ENCODE measurements at places on chromosomes 5 and 9.

DNA sequence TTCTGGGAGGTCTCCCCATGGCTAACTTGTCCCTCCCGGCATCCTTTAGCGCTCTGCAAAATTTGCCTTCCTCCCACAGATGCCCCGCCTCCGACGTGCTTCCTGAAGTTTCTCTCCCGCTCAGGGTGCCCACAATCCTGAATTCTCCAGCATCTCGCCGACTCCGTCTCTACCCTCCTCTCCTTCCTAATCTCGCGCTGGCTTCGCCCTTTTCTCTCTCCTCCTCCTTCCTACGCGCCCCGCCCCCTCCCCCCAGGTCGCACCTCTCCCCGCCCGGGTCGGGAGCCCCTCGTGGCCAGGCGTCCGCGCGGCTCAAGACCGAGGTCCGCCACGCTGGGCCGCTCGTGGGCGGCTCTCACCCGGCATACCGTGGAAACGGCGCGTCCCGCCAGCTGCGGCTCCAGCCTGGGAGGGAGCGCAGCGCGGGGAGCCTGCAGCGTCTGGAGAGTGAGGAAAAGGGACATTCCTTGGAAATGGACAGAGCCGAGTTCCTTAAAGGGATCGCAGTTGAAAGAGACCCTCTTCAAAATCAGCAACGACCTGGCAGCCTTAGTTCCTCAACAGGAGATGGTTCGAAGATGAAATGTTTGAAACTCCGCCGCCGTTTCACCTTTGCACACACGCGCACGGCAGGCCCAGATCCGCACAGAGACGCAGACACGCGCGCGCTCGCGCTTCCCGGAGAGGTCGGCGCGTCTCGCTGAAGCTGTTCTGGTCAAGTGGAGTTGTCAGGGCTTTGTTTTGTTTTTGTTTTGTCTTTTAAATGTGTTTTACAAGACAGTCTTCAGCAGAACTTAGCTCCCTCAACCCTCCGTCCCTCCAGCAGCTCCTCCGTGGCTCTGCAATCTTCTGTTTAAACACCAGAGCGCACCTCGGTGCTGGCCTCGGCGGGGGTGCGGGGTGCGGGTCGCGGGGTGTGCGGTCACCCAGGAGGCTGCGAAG is 5.0 kb upstream of the IRX2 start:
- peak; percentile 88 for DNase-seq

DNA sequence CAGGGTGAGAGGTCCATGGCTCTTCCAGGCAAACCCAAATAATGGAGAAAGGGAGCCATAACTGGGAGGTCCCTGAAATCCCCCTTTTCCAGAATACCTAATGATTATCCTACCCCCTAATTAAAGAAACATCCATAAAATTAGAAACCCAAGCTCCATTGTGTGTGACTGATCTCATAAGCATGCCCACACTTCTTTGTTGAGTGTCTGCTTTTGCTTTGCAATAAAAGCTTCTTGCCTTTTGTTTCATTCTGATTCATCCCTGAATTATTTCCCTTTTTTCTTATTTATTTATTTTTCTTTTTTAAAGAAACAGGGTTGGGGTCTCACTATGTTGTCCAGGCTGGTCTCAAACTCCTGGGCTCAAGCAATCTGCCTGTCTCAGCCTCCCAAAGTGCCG is 33.1 kb downstream of the BTF3 start:
- DNase-seq: no peak

GRCh38 chr5:180399401-180400215 is 46.5 kb upstream of the GFPT2 start:
- no peak for DNase-seq

DNA sequence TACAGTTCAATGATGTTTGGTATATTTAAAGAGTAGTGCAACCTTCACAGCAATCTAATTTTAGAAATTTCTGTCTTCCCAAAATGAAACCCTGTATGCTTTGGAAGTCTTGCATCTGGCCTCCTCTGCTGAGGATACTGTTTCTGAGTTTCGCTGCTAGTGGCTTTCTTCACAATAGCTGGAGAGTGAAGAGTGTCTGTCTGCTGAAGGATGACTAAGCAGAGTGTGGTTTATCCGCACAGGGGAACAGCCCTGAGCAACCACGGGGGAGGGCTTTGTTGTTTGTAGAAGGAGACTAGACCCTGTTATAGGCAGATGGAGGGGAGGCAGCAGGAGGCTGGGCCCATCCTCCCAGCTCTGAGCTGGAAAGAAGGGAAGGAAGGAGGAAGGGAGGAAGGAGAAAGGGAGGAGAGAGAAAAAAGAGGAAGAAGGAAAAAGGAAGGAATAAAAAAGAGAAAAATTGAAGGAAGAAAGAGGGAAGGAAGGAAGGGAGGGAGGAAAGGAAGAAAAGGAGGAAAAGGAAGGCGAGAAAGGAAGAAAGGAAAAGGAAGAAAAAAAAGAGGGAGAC is 10.5 kb upstream of the IRX2 start:
- no peak for DNase-seq

DNA sequence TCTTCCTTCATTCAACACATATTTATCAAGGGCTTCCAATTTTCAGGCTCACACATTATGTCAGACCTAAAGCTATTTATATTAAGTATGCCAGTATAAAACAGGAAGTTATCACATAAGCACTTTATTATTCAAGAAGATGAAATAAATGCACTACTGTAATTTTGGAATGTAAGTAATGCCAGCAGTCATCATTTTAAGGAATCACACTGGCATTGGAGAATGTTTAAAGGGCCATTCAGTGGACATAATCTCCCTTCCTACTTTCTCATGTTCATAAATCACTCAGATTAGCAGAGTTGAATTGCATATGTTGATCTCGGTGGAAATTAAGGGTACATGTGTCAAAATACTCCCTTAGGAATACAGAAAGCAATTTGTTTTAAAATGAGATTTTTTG is 164.4 kb downstream of the GIN1 start:
- no peak for DNase-seq

GRCh38 chr5:40360685-40361084 is 319.0 kb upstream of the PTGER4 start:
- no peak for DNase-seq

- DNase-seq: no peak
Measured at GRCh38 chr9:32782476-32783167, 718 bp upstream of the TMEM215 start.

DNA sequence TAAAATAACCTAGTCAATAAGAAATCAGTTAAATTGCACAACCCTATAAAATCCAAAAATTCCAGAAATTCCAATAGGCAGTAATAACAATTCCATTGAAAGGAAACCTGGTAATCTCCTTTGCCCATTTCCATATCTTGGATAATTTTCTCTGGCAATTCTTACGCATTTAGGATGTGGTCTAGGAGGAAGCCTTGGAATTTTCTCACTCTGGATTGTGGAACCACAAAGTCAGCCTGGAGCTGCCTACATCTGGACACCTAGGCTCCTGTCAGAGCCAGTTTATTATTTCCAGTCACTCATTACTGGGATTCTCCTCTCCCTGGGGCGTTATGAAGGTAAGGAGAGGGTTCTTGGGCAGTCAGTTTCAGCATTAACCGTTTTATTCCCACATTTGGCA is 40.3 kb upstream of the GNE start:
- no peak for DNase-seq

DNA sequence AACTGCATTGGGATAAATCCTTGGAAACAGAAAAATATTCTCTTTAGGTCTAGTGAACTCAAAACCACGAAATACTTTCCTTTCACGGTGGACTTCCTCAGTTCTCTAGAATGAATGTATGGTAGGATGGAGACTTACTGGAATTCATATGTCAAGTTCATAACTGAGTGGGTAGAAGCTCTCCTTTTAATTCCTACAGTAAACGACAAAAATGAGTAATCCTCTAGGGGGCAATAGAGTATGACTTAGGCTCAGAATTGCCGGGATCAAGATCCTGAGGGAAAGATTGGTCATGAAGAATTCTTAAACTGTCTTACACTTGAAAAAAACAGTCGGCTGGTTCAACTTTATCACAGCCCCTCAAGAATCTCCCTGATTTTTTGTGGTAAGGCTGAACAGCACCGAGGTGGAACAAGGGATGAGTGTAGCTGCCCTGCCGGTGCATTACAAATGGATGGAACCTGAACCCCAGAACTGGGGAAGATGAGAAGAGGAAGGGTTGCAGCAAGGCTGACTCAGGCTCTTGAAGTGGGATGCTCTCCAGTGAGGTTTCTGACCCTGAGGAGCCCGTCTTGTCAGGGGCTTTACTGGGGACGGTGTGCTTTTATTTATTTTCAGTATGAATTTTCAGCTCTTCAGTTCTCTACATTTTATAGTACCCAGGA is 14.0 kb upstream of the LOX start:
- peak; percentile 67 for DNase-seq

DNA sequence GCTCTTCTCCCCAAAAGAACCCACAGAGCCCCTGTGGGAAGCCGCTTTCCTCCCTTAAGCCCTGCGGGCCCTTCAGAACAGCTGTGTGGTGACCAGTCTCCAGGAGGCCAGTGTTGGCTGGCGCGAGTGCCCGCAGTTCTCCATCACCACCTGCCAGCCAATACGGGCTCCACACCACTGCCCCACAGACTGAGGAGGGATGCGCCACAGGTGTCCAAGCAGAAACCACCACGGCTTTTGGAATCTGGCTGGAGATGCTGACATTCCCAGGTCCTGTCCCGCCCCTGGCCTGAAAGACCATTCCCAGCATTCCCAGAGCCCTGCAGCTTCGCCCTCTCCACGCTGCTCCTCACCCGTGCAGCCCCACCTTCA is 12.8 kb downstream of the CCNI2 start:
- DNase-seq: no peak

DNA sequence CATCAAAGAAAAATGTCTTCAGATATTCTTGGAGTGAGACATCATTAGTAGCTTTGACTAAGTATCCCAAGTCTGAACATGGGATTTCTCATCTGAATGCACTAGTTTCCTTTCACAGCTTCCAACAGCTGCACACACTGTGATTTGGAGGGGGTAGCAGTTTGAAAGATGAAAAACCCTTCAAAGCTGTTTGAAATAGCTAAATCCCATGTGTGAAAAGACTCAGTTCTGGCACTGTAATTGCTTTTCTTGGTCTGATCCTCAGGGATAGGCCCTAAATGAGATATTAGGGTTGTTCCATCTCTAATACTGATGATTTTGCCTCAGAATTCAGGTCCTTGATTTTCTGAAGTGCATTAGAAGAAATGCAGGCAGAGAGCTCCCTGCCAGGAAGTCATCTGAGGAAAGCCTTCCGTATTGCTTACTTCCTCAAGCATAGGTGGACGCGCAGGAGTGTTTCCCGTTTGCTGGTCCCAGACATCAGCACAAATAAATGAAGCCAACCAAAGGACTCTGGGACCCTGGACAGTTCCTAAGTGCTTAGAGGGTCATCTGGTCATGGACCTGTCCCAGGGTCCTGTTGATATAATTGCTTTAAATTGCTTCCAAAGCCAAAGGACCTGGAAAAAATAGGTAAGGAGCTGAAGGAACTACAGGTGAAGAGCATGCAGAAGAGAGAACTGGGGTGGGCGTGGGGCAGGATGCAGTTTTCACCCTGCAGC is 25.6 kb upstream of the FRMPD1 start:
- DNase-seq: no peak

DNA sequence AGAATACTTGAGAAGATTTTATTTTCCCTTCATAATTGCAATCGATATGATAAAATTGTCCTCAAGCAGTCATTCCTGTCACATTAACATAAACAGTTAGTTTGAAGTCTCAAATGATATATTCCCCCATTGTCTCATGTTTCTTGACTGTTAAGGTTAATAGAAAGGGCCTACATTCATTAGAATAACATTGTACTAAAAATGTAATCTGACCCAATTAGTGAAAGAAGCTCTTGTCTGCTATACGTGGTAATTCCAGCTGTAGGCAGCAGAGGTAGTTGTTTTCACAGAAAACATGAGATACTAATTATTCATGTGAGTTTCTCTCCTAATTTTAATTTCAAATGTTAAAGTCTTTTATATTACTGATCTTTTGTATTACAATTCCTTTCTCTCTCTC is 25.9 kb upstream of the AP3B1 start:
- peak; percentile 32 for DNase-seq

DNA sequence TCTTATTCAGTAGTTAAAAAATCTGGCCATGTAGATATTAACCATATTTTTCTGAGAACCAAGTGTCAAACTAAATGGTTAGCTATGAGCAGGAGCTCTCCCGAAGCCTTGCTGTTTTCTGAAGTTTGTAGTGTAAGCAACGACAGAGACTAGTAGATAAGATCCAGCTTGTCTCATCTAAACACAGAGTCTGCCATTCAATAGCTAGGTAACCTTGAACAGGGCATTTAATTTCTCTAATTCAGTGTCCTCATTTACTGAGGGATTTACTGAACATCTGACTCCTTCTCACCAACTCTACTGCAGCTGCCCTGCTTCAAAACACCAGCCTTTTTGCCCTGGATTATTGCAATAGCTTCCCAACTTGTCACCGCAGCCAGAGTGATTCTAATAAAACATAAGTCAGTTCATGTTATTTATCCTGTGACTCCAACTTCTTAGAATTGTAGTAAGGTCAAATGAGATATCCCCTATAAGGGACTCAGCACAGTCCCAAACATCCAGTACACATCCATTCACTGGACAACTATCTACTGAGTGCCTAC is 337.0 kb downstream of the PLK2 start:
- DNase-seq: no peak

GRCh38 chr9:125147401-125147951 is 4.1 kb upstream of the SCAI start:
- no peak for DNase-seq

GRCh38 chr5:119393746-119394145 is 37.9 kb downstream of the TNFAIP8 start:
- no peak for DNase-seq

- no peak for DNase-seq
Measured at GRCh38 chr5:156758011-156758791, 91.9 kb upstream of the PPP1R2B start.

DNA sequence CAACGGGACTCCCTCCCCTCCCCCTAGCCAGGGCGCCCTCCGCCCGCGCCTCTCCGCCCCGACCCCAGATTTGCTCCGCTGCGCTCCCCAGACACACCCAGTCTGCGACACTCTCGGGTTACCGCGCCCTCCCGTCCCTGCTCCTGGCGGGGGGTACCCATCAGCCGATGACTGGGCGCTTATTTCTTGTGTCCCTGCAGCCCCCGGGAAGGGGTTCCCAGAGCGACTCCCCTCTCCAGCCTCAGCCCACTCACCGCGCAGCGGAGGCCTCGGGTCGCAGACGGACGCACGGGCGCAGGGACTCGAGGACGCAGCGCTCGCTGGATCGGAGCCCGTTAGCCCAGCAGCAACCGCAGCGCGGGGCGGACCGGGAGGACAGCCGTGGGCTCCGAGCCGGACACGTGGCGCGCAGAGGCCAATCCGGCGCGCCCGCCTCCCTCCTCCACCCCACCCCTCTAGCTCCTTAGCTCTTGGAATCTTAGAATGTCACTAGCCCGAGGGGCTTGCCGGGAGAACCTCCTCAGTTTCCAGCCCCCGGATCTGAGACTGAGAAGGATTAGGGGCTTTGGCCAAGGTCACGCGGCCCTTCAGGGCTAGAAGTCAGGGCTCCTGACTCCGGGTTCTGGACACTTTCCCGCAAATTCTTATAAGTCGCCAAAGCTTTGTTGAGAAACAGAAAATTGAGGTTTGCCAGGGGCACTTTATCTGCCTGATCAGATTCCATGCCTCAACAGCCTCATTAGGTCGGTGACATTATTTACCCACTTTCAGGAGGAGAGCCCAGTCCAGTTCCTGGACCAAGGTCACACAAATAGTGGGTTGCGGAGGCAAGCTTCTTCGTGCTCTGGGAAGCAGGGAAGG is at the start of gene ANXA6:
ANXA6 (minus strand) TSS at position 354 of the 861 bp plus-strand sequence. CDS start 9,878 bp downstream, outside the sequence.
- DNase-seq: peak; percentile 76

Data from ACHN (cell line).